ENCODE measurements at places on chromosomes 5 and 9.

GRCh38 chr9:134808447-134808792 lies 72.2 kb upstream of the FCN2 start:
- no peak for DNase-seq

GRCh38 chr9:124066783-124067577 lies 55.4 kb downstream of the LHX2 start:
- no peak for DNase-seq

GRCh38 chr9:28464481-28465216 lies 891.4 kb upstream of the C9orf72 start:
- no peak for DNase-seq

GRCh38 chr5:80134876-80135275 lies 99.7 kb downstream of the THBS4 start:
- no peak for DNase-seq

GRCh38 chr5:177601577-177602457 lies 1.9 kb downstream of the B4GALT7 start:
- no peak for DNase-seq

DNA sequence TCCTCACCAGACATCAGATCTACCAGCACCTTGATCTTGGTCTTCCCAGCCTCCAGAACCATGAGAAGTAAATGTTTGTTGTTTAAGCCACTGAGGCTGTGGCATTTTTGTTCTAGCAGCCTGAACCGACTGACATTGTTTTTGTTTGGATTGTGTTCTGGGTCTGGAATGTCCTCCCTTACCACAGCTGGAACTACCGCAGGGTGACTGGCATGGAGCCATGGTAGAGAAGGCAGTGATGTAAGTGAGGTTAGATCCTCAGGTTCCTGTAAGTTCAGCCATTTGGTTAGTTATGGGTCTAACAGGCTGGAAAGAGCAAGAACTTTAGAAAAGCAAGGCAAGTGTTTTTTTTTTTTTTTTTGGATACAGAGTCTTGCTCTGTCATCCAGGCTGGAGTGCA lies 209.3 kb downstream of the DAB2IP start:
- no peak for DNase-seq

- no peak for DNase-seq
These were observed 11.3 kb upstream of the POU4F3 start for GRCh38 chr5:146327257-146327870.

DNA sequence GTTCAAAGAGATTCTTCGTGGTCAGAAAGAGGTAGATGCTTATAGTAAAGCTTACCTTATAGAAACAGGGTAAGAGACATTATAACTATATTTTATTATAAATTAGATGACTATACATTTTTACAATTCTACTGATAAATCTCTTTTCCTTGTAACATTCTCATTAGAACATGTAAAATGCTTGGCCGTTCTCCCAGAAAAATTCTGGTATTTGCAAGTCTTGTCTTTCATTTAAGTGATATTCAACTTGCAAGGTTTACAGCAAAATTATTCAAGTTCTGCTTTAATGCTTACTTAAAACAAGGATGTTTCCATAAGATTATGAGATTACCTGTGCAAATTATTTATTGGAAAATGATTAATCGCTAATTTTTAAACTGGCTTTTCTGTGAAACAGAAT lies 41.3 kb upstream of the CDH18 start:
- DNase-seq: no peak

DNA sequence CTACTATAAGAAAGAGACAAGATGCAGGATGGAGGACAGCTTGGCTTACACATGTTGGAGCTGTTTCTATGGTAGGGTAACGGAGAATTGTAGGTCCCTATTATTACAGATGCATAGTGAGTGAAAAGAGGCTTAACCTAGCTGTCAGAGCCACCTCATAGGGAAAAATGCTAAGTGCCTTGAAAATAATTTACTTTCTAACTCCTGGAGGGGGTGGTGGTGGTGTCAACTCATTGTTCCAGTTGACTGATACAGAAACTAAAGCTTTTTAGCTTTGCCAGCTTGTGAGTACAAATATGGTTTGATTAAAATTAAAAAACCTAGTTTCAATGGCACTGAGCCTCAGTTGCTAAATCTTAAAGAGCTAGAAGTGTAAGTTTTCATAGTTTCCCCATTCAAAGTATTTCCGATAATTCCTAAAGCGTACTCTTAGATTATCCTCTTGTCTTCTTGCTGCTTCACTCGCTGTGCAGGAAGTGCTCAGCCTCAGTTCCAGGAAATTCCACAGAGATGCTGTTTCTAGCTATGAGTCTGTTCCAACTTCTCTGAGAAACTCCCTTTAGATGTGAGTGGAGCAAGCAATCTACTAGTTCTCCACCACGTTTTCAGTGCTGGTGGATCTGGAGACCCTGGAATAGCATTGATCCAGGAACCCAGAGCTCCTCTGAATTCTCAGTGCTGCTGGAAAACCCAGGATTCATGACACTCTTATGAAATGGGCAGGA lies 265.2 kb downstream of the DMAC1 start:
- no peak for DNase-seq

GRCh38 chr5:36070687-36071571 lies 4.2 kb upstream of the UGT3A2 start:
- DNase-seq: no peak

DNA sequence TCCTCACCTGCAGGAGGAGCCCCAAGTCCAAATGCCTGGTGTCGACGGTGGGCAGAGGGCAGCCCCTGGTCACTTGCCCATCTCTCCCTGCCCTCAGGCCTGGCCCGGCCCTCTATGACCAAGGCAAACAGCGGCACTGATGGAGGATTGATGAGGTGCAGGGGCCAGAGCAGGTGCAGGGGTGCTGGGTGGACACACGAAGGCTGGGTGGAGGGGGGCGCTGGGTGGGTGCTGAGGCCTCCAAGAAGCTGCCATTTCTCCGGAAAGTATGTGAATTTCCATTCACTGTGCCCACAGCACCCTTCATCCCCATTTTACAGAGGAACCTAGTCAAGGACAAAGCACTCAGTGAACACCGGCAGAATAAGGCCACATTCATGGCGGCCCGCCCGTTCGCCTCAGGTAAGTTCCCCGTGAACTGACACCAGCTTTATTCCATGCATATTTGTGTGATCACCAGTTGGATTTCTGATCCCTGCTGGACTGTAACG lies 143.8 kb upstream of the PPP1R26 start:
- DNase-seq: no peak

DNA sequence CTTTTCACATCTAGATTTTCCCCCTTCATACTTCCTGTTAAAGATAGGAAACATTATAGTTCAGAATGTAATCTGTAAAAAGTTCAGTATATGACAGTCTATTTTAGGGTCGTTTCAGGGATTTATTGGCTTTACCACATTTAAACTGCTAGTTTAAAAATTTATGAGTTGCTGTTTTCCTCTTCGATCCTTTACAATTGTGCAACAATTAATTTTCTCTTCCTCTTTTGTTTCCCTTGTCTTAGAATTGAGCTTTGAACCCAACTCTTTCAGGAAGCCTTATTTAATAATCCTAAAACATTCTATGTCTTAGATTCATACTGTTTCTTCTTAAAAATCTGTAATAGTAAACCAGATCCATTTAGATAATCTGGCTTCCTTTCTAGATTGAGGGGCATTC lies 16.4 kb downstream of the ZSWIM6 start:
- no peak for DNase-seq

DNA sequence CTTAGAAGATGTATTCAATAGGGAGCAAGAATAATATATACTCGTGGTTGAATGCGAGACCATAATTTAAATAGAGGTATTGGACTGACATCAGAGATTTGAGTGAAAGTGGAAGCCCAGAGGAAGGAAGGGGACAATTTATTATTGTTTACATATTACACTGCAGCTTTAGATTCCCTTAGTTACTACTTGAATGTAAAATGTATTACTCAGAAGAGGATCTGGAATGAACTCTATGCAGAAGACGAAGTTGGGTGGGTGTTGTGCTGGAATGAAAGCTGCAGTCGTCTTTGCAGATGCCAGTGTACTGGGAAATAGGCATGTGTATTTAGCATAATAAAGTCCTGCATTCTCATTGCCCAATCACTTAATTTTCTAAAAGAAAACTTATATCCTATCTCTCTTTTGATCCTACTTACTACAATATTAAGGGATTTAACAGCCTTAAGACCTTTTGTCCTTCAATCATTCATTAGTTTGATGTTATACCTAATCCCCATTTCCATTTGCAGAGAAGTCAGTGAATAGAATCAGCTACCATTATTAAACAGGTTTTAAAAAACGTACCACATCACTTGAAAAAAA lies 570.7 kb upstream of the WWC1 start:
- no peak for DNase-seq

GRCh38 chr9:131720330-131720729 lies 19.5 kb downstream of the RAPGEF1 start:
- no peak for DNase-seq

DNA sequence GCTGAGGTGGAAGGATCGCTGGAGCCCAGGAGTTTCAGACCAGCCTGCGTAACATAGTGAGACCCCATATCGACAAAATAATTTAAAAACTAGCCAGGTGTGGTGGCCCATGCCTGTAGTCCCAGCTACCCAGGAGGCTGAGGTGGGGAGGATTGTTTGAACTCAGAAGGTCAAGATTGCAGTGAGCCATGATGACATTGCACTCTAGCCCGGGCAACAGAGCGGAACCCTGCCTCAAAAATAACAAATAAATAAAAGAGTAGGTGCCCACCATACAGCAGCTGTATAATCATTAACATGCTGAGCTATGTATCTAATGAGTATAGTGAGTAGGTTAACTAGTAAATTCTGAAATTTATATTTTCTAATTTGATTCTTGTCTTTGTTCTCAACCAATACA lies 11.0 kb upstream of the ATP6V0E1 start:
- no peak for DNase-seq

GRCh38 chr9:128505414-128505765 lies 871 bp downstream of the GLE1 start:
- peak; percentile 40 for DNase-seq

DNA sequence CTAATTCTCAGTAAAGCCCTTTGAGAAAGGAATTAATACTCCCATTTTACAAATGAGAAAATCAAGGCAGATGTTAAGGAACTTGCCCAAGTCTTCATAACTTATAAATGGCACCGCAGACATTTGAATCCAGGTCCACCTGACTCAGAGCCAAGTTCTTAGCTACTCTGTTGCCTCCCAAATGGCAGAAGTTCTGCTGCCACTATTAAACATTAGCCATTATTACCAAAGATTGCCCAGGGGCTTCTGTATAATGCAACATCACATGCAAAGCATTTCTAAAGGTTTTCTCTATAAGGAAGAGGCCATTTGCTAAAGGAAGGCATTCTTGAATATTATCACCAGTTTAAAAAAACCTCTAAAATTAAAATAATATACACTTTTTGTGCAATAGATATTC lies 28.3 kb downstream of the TPD52L3 start:
- no peak for DNase-seq

- DNase-seq: no peak
These were observed 196.5 kb downstream of the SNX18 start for GRCh38 chr5:54713923-54714581.

DNA sequence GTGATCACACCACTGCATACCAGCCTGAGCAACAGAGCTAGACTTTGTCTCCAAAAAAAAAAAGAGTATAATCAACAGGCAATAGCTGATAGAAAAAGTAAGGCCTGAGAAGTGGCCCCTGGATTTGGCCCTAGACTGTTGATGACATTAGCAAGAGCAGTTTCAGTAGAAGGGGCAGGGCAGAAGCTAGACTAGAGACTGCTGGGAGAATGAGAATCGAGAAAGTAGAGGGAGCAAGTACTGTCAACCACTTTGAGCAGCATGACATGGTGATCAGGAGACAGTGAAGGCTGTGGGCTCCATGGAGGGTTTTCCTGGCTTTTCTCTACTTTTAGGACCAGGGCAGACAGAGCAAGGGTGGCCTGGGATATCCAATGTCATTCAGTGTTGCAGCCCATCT lies 34.9 kb upstream of the B4GALT1 start:
- DNase-seq: no peak

DNA sequence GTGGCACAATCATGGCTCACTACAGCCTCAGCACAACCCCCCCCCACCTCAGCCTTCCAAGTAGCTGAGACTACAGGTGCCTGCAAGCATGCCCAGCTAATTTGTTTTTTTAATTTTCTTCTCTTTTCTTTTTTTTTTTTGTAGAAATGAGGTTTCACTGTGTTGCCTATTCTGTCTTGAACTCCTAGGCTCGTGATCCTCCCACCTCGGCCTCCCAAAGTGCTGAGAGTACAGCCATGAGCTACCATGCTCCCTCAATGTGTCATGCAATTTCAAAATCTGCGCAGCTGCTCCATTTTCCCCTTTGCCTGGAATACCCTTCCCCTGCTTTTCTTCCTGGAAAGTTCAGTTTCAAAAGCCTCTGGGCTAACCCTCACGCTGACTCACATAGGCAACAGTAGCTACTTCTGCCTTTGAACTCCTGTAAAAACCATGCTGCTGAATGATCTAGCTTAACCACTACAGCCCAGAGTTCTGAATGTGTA lies 71.0 kb upstream of the IL7R start:
- DNase-seq: no peak

DNA sequence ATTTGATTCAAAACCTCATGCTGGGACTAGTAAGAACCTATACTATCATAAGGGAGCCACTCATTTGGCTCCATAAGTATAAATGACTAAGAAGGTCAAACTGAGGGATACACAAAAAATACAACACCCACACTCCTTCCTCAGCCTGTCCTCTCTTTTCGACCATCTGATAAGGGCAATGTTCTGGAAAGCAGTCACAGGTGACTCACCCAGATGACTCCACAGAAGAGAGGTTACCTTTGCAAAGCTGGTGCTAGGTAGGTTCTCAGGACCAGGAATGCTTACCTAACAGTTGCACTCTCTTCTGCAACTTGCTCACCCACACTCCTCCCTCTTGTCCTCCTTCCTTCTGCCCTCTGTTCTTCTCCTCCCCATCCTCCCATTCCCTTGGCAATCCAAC lies 32.9 kb downstream of the LHFPL2 start:
- DNase-seq: no peak

GRCh38 chr9:98374385-98375051 lies 119.1 kb upstream of the TBC1D2 start:
- no peak for DNase-seq

DNA sequence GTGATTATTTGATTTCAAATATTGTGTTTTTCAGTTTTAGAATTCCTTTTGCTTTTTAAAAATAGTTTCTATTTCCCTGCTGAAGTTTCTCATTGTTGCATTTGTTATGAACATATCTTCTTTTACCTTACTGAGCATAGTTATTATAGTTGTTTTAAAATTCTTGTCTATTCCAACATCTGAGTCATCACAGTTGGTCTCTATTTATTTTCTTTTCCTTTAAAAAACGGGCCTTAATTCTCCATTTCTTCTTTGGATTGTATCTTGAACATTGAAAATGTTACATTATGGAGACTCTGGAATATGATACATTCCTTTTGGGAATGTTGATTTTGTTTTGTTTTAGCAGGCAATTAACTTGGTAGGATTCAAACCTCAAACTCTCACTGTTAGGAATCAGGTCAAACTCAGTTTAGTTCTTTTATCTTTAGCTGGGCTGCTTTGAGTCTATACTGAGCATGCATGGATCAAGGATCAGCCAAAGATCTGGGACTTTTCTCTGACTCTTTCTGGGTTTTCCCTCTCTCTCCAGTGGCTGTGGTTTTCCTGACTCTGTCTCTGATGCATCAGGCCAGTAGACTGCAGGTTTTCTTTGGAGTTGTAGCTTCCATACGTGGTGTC lies 70.3 kb downstream of the TEK start:
- no peak for DNase-seq

All from NCI-H1694 (cell line).